HEK293T (cell line): ENCODE measurements at places on chromosomes 4 and X.

DNA sequence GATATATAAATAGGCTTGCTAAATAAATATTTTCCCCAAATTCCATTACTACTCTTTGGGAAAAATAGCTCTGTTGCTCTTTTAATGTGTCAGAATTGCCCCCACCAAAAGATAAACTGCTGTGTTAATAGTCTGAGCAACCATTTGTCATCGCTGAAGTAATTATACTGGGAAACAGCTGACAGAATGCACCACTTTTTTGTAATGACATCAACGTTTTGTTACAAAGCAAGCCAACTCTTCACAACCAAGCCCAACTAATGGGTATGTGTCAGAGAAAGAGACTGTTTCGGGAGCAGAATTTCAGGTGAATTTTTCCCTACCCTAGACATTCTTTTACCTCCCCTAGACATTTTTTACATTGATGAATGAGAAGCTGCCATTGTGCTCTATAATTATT is 405.0 kb upstream of the MAGEB18 start:
- DNase-seq = no peak

DNA sequence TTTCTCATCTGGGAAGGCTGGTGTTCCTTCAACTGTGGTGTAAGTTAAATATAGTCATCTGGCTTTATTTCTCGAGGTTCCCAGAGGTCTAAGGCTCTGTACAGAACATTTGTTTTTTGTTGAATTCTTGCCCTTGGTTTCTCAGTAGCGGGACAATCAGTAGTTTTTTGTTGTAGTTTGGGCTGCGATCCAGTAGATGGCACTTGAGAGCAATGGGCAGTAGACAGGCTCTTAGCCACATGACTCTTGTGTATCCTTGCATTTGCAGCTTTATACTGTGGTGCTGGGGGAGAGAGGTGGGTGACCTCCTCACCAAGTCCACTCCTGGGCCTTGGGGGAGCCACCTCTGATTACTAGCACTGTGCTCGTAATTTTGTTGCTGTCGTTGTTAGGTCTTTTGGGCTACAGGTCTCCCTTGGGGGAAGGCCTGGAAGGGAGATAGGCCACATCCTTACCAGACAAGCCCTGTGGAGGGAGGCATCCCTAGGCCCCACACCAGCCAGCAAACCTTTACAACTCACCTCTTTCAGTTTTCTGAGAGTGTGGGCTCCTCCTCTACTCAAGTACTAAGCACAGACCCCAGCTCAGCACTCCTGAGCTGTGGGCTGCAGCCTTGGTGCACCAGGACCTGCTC is 8.1 kb downstream of the ETDB start:
- DNase-seq = peak; percentile 51

DNA sequence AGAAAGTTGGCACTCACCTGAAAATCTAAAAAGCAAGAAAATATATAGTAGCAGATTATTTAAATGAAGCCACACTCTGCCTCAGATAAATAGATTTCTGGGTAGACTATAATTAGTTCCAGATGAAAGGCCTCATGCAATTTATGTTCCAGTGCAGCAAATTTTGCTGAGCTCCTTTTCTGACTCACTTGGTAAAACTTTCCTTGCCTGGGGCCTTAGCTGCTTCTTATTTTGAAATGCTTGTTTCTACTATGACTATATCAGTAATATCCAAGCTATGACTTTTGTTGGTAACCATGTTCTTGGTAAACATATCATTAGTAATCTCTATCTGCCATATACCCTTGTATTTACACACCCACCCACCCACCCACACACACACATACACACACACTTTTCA is 961.8 kb downstream of the SH3BGRL start:
- DNase-seq = no peak

DNA sequence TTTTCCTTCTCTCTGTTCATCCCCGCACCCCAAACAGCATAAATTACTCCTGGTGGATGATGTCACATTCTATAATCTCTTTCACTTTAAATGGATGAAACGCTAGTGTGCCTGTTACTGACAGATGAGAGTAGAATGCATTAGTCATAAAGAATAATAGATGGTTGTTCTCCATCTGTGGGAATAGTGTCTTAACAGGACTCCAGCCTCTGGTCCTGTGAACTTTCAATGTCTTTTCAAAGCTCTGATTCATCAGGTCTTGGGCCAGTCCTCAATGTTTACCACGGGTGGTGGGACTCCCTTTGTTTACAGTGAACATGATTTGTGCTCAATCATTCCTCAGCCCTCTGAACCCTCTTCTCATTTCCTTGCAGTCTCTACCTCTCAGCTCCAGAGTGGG is 182.6 kb downstream of the GABRB1 start:
- no peak for DNase-seq

- DNase-seq = no peak
These were observed 53.1 kb downstream of the RAB28 start for GRCh38 chr4:13430834-13431568.

- DNase-seq = no peak
These were observed 93.6 kb downstream of the ATXN3L start for GRCh38 chrX:13226214-13226613.

- no peak for DNase-seq
These were observed 261.2 kb upstream of the GPC4 start for GRCh38 chrX:133676344-133677122.

- no peak for DNase-seq
These were observed 293.4 kb upstream of the NR3C2 start for GRCh38 chr4:148735432-148736155.

- no peak for DNase-seq
These were observed 194.5 kb upstream of the ARSJ start for GRCh38 chr4:114173968-114174367.

DNA sequence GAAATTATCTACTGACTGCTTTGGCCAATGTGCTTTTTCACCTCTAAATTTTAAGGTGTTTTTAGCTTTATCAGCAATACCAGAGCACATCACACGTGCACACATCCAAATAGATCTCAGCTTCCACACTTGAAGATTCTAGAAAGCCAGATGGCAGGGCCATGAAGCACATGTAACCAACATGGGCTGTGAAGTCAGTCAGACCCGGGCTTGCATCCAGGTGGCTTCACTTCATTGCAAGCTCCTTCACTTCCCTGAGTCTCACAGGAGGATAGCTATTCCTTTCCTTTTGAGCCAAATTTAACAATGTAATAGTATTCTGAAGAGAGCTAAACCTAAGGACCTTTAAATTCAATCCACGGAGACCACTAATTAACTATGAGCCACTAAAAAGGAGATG is 86.5 kb downstream of the SH3RF1 start:
- DNase-seq = no peak

DNA sequence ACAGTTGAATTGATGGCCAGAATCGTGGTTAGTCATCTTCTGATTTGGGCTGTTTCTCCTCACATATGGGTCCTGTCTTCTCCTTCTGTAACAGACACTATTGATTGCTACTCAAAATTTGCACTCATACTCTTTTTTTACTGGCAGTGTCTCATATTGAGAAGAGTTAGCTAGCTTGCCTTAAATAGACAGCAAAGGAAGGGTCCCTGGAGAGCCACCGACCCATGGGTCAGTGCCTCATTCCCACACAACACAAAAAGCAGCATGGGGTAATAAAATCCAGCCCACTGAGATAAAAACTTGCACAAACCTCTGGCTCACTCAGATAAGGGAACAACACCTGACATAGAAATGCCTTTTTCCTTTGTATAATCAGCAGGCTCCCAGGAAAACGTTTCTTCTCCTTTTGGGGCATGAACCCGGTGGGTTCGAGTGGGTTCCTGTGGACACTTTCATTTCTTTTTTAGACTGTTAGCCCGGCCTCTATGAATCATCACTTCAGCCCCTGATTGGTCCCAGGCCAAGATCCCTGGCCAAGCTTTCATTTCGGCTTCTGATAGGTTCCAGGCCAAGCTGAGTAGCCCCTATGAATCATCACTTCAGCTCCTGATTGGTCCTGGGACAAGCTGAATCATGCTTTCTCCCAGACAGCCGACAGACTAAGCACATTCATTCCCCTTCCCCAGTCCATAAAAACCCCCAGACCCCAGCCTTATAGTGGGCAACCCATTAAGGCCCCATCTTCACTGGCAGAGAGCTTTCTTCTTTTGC is 408.1 kb downstream of the DCAF12L2 start:
- no peak for DNase-seq

DNA sequence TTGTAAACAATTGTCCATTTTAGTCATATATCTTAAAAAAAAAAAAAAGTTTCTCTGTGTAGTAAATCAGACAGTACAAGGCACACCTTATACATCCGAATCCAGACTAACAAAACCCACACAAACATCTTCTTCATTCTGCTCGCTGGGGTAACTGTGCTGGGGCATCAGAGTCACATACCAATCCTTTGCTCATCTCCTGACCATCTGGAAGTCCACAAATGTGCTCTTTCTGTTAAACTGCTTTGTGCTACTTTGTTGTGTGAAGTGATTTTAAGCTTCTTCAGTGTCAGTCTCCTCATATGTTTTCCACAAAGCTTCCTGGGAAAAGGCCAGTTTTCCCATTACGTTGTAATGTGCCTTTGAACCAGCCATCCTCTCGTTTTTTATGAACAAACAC is 86.2 kb upstream of the CBR4 start:
- no peak for DNase-seq

DNA sequence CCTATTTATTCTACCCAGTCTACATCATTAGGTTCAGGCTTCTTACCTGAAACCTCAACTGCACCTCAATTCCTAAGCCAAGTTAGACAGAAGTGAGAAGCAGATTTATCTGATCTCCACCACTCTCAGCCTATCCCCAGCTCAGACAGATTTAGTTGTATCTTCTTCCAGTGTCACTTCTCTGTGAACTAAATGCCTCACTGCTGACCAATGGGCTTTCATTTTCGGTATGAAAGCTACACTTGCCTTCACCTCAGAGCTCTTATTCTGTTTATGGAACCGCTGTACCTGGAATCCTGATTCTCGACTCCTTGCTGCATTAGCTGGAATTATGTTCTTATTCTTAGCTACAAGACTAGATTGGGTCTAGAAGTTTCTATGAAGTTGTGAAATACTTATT is 833.2 kb downstream of the CCSER1 start:
- DNase-seq = no peak

DNA sequence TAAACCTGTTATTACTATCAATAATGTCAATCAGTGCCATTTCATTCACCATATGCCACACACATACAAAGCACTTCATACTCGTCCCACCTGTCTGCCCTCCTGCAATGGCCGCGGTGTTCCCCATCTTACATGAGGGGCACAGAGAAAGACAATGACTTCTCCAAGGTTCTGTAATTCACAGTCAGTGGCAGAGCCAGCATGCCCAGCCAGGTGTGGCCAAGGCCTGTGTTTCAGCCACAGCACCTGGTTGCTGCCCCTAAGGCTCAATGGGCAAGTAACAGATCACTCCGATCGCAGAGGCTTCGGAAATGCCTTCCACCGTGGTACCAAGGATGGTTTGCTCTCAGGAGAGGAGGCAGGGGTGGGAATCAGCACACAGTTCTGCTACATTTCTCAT is 10.9 kb downstream of the AFAP1 start:
- no peak for DNase-seq

GRCh38 chr4:15956179-15956850 is 6.7 kb downstream of the FGFBP2 start:
- DNase-seq = peak; percentile 72

DNA sequence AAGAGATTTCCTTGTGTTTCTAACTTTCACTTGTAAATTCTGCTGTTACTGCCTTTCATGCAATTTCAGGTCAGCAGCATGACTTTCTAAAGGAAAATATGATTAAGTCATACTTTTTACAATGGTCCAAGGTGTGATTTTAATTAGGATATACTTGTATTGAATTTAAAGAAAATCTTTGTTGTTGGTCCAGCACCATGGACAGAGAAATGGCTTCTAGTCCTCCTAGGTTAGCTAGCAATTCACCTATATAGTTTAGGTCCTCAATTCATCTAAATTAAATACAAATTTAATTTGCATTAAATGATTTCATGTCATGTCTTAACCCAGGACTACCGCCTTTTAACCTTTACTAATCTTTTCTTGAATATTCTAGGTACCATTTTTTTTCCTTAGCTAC is 304.9 kb upstream of the RPS6KA3 start:
- no peak for DNase-seq

DNA sequence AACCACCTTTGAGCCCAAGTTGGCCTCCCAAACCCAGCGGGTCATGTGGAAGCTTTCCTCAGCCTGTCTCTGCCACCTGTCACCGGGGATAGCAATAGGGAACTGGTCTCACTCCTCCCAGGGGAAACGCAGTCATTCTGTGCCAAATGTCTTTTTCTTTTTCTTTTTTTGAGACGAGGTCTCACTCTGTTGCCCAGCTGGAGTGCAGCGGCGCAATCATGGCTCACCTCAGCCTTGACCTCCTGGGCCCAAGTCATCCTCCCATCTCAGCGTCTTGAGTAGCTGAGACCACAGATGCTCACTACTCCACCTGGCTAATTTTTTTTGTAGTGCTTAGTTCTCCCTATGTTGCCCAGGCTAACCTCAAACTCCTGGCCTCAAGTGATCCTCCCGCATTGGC is 40.3 kb downstream of the MED28 start:
- DNase-seq = no peak

DNA sequence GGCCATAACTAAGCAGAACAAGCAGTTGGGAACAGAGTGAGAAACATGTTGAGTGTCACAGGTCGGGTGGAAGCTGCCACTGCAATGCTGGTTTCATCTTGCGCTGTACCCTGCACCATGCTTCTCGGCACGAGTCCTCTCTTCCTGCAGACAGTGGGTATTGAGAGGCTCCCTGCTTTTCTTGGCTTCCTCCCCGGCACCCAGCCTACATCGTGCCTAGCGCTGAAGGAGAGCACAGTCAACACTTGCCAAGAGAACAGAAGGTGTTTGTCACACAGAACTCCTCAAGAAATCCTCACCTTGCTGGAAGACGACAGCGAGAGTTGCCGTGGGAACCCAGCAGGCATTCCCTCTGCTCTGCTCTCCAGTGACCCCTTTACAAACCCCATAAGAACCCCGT is 53.6 kb downstream of the EVC2 start:
- no peak for DNase-seq

DNA sequence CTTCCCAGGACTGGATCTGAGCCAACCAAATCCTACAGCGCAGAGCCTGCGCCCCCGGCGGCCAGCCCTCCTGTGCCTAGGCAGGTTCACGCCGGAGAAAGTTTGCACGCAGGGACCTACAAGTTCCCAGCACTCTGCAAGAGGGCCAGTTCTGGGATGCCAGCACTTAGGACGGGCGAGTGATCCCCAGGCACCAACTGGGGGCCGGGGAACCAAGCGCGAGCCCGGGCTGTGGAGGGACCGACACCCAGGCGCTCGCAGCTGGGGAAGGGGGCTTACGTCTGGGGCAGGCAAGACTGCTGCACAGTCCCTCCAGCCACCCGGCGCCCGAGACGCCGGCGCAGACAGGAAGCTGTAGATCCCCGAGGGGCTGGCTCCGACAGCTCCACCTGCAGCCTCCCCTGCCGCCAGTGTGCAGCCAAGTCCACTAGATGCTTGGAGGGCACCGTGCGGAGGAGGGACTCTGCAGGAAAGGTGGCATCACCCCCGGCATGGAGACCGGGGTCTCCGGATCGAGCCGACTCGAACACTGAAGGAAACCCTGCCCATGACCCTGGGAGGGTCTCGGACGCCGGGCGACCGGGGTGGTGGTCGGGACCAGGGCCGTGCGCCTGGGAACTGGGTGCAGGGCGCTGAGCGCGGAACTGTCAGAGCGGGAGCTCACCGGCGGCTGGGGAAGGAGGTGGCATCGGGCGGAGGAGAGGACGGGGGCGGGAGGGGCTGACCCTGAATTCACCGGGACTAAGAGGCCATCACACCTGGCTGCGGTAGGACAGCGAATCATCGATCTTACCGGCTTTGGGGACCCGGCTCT is 566 bp downstream of the CORIN start:
- DNase-seq = peak; percentile 32
